ENCODE measurements at places on chromosomes 5 and 9.

DNA sequence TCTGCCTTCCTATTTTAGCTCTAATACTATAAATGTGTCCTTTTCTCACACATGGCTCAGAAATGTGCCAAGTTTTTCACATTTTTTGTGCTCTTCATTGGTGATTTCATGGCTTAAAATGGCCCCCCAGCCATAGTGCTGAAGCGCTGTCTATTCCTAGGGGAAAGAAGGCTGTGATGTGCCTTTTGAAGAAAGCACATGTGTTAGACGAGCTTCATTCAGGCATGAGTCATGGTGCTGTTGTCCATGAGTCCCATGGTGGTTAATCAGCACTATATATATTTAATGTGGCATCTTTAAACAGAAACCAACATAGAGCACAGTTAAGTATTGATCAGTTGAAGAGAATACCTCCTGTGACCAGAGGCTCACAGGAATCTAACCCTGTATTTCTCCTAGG is 55.8 kb downstream of the PDE8B start:
- DNase-seq: peak; percentile 75

DNA sequence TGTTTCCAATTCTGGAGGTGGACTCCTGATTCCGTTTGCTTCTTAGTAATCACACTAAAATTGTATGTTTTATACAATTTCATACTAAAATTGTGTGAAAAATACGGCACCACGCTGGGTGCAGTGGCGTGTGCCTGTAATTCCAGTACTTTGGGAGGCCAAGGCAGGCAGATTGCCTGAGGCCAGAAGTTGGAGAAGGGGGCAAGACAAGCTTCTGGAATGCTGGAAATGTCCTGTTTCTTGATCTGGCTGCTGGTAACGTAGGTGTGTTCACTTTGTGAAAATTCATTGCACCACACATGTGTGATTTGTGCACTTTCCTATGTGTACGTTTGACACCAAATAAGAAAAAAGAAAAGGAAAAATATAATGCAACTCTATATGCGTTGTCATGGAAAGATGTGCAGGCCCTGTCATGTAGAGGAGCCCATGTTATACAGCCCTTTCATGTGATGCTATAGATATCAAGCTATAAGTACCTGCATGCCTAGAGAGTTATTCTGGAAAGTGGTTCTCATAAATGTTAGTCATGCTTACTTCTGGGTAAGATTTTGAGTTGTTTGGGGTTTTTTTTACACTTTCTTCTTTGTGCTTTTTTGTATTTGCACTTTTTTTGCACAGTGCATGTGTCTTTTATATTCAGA is 119.9 kb downstream of the TMEM174 start:
- no peak for DNase-seq

DNA sequence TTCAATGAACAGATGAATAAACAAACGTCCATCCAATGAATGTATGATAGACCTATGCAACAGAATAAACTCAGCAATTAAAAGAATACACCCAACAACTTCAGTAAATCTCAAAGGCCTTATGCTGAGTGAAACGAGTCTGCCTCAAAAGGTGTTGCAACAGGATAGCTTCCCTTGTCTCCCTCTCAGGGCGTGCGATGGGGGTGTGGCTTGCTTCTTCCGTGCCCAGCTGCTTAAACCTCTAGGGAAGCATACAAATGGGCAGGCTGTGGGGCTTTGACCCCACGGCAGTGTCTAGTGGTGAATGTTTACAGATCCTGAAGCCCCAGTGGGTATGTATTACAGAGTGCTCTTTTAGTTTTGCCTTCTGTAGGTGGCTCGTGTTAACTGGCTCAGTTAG is 87.0 kb upstream of the CCL21 start:
- no peak for DNase-seq

DNA sequence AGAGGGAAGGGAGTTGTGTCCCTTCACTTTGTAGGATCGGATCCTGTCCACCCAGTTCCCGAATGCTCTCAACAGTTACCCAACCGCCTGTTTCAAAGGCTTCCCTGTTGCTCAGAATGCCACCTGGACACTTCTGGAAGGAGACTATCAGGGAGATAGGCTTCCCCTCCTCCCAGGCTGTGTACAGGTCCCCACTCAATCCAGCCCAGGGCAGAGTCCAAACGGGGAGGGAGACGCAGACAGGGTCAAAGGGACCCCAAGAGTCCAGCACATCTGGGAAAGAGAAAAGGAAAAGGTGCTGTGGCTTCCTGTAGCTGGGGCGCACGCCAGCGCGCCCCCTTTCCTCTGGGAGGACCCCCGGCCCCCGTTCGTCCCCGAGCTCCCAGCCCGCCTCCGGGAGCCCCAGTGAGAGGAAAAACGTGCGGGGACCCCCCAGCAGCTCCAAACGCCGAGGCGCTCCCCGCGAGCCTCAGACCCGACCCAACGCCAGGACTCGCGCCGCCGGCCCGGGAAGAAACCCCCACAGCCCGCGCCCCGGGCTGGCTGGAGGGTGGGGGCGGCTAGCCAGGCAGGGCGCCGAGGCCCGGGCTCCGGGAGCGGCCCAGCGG is 640 bp downstream of the SURF4 start:
- DNase-seq: peak; percentile 63

- DNase-seq: no peak
Measured at GRCh38 chr5:34030048-34030447, 13.0 kb downstream of the C1QTNF3 start.

DNA sequence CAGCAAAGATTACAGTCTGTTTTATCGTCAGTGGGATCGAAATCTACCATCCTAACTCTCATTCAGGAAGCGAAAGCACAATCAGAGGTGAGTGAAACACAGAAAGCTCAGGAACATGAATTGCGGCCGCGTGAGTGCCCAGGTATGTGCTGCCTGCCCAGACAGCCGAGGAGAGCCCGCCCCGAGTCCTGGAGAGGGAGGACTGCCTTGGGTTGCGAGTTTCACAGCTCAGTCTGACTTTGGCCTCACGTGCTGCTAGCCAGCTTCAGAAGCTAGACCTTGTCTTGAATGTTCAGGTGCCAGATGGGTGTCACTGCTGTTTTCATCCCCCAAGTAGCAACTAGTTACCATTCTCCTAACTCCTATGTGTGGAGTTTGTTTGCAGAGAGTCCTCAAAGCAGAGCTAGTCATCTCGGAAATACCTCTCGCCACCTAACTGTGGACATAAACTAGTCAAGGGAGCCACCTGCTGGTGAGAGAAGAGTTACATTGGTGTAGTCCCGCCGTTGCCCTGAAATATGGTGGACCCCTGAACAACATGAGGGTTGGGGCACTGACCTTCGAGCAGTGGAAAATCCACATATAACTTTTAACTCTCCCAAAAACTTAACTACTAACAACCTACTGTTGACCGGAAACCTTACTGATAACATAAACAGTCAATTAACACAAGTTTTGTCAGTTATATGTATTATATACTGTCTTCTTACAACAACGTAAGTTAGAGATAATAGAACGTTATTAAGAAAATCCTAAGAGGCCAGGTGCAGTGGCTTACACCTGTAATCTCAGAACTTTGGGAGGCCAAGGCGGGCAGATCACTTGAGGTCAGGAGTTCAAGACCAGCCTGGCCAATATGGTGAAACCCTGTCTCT is 80.9 kb downstream of the GOLPH3 start:
- peak; percentile 86 for DNase-seq

GRCh38 chr5:55324815-55325418 is 17.1 kb downstream of the MTREX start:
- peak; percentile 66 for DNase-seq

GRCh38 chr9:28847331-28847730 is 1274.0 kb upstream of the C9orf72 start:
- DNase-seq: no peak

GRCh38 chr5:34666392-34667080 is 10.4 kb downstream of the RAI14 start:
- no peak for DNase-seq

DNA sequence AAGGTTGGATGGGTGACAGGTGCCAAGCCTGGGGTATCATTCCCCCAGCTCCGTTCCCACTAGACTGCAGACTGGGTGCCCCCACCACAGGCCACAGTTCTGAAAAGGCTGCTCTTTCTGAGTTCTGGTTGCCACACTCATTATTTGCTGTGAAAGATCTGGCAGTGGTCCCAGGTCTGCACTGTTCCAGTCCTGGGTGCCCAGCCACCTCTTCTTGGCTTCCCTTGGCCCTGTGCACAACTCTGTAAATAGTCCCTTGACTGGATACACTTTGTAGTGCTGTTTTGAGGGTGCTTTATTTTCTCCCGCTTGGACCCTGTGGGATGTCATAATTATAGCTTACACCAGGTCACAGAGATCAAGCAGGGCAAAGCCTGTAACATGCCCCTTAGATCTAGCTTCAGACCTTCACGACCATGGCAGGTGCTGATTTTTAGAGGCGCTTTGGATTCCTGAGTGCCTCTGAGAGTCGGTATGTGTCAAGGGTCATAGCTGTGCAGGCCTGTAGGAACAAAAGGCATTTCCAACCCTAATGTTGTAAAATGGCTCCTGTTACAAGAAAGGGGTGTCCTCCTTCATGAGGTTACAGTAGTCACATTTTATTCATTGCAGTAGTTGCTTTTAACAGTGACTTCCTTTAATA is 344.9 kb downstream of the ICE1 start:
- no peak for DNase-seq

DNA sequence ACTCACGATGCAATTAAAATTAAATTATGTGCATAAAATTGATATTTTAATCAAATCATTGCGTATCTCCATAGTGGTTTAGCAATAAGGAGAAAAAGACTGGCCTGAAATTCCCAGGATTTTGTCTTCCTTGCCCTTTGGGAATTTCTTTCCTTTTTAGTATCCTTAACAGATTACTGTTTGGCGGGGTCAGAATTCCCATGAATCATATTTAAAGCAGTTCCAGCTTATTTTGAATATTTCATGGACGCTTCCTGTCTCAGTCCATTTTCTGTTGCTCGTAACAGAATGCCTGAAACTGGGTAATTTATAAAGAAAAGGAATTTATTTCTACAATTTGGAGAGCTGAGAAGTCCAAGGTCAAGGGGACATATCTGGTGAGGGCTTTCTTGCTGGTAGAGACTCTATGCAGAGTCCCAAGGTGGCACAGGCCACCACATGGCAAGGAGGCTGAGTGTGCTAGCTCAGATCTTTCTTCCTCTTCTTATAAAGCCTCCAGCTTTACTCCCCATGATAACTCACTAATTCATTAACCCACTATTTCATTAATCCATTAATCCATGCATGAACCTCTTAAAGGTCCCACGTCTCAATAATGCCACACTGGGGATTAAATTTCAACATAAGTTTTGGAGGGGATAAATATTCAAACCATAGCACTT is 37.8 kb downstream of the CDH6 start:
- DNase-seq: peak; percentile 14

- peak; percentile 68 for DNase-seq
Measured at GRCh38 chr5:135033901-135034235, at the start of gene PITX1. Gene PITX1, minus strand, starts transcription at chr5:135034228. Its CDS starts 347 bp downstream, at chr5:135033881.

GRCh38 chr5:85814596-85814995 is 803.1 kb upstream of the COX7C start:
- no peak for DNase-seq

- no peak for DNase-seq
Measured at GRCh38 chr9:6188466-6188865, 27.1 kb upstream of the IL33 start.

DNA sequence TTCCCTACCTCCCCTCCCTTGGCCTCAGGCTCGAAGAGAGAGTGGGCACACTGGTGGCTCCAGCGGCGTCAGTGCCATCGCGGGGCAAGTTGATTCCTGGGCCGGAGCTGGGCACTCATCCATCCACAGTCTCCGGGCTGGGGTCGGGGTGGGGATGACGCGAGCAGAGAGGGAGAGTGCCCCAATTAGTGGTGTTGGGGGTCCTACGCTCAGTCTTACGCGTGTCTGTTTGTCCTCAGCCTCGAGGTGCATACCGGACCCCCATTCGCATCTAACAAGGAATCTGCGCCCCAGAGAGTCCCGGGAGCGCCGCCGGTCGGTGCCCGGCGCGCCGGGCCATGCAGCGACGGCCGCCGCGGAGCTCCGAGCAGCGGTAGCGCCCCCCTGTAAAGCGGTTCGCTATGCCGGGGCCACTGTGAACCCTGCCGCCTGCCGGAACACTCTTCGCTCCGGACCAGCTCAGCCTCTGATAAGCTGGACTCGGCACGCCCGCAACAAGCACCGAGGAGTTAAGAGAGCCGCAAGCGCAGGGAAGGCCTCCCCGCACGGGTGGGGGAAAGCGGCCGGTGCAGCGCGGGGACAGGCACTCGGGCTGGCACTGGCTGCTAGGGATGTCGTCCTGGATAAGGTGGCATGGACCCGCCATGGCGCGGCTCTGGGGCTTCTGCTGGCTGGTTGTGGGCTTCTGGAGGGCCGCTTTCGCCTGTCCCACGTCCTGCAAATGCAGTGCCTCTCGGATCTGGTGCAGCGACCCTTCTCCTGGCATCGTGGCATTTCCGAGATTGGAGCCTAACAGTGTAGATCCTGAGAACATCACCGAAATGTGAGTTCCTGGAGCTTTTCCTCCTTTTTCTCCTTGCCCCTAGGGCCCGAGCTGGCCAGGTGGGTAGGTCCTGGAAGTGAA is 861 bp downstream of the NTRK2 start:
- DNase-seq: no peak

DNA sequence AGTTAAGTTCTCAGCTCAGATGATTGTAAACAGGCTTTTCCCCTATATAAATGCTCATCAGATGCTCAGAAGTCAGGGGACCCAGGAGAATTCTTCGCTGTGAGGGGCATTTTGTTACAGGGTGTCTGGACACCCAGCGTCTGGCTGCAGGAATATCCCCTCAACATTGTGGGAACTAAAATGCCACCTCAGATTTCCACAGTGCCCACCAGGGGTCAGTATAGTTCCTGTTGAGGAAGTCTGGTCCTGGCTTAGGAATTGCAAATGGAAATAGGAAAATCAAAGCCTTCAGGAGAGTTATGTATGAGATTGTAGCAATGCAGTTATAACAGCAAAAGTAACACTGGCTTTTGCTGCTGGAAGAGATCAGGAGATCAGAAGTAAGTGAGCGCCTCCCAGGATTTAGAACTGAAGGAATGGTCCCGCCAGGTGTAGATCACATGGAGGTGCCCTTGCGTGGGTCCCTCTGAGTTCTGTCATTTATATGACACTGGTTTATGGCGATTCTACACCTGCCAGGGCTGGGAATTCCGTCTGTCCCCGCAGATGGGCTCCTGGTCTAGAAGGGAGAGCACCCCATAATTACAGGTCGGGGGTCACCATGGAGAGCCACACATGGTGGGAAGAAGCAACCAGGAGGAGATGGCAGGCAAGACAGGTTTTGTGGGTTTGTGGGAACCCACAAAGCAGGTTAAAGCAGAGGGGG is 47.1 kb upstream of the CTSL start:
- peak; percentile 80 for DNase-seq

DNA sequence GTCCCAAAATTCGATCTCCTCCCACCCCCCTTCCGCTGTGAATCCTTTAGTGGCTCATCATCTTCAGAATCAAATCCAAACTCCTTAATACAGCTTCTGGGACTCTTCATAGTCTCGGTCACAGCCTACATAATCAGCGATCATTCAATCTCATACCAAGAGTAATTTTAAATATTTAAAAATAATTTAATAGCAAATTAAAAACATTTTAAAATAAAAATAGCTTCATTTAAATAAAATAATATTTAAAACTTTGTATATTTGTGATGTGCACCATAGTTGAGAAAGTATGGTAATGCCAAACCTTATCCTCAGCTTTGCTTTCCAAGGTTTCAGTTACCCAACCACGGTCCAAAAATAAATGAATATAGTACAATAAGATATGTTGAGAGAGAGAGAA is 70.0 kb upstream of the NR3C1 start:
- DNase-seq: no peak

Measured in ELR (cell line).